COR-L47 (cell line): ENCODE measurements at places on chromosomes 13 and 19.

DNA sequence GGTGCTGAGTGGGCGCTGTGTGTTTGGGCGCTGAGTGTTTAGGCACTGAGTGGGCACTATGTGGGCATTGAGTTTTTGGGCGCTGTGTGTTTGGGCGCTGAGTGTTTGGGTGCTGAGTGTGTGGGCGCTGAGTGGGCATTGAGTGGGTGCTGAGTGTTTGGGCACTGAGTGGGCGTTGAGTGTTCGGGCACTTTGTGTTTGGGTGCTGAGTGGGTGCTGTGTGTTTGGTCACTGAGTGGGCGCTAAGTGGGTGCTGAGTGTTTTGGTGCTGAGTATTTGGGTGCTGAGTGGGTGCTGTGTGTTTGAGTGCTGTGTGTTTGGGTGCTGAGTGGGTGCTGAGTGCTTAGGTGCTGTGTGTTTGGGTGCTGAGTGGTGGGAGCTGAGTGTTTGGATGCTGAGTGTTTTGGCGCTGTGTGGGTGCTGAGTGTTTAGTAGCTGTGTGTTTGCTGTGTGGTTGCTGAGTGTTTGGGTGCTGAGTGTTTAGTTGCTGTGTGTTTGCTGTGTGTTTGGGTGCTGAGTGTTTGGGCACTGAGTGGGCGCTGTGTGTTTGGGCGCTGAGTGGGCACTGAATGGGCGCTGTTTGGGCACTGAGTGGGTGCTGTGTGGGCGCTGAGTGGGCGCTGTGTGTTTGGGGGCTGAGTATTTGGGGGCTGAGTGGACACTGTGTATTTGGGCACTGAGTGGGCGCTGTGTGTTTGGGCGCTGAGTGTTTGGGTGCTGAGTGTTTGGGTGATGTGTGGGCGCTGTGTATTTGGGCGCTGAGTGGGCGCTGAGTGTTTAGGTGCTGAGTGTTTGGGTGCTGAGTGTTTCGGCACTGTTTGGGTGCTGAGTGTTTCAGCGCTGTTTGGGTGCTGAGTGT is 47.2 kb upstream of the F7 start:
- DNase-seq: no peak

GRCh38 chr13:31377946-31378345 is 178.2 kb downstream of the B3GLCT start:
- DNase-seq: no peak

GRCh38 chr13:33832872-33833271 is 14.9 kb downstream of the RFC3 start:
- DNase-seq: no peak

DNA sequence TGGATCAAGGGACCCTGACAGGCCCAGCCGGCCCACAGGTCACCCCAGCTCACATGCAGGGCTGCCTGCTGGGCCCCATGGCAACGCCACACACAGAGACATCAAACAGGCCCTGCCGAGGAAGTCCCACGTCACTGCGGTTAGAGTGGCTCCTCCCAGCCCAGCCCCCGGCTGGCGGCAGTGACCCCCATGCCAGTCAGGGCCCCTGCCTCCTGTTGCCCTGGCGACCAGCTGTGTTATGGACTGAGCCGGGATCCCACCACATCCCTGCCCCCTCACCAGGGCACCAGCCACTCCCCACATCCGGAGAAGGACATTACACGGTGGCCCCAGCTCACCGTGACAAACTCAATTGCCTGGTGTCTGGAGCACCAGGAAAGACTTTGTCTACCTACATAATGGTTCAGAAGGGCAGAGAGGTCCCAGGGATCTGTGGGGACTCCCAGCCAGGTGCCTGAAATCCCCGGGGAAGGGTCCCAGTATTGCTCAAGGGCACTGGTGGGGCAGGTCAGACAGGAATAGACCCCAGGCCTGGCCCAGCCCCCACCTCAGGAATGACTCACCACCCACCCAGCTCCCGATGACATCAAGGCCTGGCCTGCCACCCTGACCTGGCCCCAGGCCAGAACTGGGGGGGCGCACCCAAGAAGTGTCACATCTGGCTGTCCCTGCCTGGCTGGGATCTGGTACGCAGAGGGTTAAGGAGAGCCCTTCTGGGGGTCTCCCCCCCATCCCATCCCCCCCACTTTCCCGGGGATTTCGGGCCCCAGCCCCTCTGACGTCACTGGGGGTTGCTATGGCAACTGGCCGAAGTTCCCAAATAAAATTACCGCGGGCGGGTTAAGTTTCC is 30.2 kb upstream of the NANOS3 start:
- peak; percentile 88 for DNase-seq

GRCh38 chr13:94700051-94700535 is 12.3 kb downstream of the SOX21 start:
- DNase-seq: no peak

DNA sequence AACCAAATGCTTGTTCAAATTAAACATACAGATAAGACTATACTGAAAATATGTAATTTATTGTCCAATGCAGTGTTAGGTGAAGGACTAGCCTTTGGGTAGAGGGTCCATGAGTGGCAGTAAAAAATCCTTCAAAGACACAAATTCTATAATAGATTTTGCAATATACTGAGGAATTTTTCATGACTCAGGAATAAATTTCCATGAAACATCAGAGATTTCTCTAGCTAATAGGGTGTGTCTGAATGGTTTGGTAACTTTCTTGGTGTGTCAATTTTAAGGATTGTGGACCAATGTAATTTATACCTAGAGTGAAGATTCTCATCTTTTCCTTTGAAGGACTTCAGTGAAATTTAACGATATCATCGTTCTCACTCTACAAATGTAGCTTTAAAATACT is 546.7 kb downstream of the SLITRK5 start:
- DNase-seq: no peak

DNA sequence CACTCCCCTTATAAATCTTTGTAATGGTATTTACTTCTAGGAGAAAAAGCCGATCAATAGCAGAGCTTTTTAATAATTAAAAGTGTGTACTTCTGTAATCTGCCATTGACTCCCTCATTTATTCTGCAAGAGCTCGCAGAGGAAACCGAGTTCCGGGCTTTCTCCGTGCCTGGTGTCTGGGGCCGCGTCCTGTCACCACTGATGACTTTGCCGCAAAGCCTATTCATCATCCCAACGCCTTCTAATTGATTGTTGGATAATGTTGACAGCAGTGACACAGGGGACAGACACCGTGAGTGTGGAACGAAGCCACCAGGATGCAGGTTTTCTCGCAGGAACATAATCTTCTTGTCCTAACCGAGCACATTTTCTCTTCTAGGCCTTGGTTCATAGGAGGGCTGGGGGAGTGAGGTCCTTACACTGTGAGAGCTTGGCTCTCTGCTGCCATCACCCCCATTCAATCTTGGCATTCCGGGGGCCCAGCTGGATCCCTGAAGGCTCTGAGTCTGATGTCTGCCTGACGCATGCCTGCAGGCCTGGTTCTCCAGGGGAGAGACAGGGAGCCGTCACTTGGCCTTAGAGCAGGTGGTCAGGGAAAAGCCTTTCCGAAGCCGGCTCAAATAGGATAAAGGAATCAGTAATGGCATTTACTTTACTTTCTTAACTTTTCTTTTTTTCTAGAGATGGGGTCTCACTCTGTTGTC is 110.3 kb downstream of the KDM4B start:
- DNase-seq: no peak

GRCh38 chr13:23753458-23753857 is 135.7 kb downstream of the MIPEP start:
- DNase-seq: no peak

DNA sequence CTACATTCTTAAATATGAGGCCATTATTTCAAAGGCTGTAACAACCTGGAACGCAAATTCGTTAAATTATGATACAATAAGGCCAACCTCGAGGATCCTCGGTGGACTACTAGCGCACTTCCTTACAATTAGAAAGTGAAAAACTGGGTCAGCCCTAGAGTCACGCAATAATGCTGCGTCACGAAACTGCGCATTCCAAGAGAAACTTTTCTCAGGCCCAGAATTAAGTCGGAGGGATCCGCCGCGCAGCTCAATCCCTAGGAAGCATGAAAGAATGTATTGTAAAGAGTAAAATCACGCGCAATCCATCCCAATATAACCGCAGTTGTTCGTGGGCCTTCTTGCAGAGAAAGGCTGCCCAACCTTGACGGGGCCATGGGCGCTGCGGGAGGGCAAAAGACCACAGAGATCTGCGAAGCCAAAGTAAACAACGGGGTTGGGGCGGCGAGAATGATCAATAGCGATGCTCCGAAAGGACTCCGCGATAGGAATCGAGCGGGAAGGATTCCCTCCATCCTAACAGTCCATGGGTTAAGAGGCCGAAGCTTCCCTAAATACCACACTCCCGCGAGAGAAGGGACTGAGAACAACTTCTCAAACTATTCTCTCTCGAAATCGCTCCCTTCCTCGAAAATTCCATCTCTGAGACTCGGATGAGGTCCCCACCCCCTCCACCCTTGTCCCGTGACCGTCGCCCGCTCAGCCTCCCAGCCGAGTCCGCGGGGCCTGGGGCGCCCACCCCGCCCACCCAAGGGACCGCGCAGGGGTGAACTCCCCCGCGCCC is 564 bp downstream of the SPART start:
- DNase-seq: no peak

DNA sequence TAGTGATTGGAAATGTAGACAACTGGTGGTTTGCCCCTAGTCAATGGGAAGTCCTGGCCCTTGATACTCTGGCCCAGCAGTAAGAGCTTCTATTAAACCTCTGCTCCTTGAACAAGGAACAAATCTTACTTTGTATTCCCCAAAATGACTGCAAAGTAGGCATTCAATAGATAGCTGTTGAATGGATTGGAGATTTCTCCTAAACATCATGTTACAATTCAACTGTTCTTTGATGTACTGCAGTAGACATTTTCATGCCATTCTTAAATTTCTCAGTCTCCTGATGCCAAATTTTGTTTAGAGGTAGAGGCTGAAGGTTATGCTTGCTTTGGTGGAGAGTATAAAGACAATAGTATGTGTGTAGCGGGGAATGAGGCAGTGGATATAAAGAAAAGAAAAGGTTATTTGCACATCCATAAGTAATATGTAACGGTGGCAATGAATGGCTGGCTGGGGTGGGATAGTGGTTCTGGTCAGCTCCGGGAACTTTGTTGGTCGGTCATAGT is 12.8 kb downstream of the MIR17HG start:
- no peak for DNase-seq

DNA sequence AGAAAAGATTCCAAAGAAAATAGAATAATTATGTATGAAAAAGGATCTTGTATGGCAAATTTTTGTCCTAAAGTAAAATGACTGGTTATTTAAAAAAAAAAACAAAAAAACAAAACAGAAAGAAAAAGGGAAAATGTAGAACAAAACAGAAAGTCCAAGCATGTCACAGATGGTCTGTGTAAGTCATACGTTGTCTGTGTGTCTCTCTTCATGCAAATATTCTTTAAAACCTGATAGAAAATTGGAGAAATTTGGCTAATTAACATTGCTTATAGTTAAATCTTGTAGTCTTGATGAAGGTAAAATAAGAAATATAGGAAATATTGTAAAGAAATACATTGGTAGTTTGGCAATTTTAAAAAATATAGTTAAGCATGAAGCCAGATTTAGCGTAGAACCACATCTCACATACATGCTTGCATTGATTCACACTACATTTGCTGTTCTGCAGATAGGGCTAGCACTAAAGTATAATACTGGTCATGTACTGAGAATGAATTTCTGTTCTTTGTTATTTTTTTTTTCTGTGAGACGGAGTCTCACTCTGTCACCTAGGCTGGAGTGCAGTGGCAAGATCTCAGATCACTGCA is 58.4 kb downstream of the SPRYD7 start:
- DNase-seq: no peak

DNA sequence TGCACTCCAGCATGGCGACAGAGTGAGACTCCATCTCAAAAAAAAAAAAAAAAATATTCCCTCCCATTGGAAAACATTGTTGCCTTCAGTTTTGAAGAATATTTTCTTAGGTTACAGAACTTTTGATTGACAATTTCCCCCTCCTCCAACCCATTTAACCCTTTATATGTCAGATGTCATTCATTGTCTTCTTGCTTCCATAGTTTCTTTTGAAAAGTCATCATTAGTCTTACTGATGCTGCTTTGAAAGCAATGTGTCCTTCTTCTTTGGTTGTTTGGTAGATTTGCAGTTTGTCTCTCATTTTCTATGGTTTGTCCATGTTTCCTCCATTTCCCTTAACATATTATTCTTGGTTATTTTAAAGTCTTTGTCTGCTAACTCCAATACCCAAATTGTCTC is 25.4 kb downstream of the ZNF558 start:
- DNase-seq: no peak

- no peak for DNase-seq
These were observed 80.6 kb upstream of the CLDN10 start for GRCh38 chr13:95471960-95472359.

- DNase-seq: no peak
These were observed 94.5 kb upstream of the TM9SF2 start for GRCh38 chr13:99406799-99407201.

GRCh38 chr13:71605744-71606143 is 261.3 kb downstream of the DACH1 start:
- DNase-seq: no peak

DNA sequence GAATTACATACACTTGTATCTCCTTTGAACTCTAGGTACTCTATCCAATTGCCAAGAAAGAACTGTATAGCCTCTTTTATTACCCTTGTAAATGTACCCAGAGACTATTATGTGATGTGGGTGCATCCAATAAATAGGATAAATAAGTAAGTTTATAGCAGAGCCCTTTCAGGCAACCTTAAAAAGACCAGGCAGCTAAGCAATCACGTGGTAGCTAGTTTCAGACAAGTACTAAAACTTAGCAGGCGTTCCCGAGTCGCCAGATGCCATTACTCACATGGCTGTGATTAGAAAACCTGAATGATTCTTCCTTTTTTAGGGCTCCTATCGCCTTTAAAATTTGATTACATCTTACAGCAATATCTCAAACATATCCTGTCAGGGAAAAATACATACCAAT is 1303.0 kb downstream of the EFNB2 start:
- no peak for DNase-seq

DNA sequence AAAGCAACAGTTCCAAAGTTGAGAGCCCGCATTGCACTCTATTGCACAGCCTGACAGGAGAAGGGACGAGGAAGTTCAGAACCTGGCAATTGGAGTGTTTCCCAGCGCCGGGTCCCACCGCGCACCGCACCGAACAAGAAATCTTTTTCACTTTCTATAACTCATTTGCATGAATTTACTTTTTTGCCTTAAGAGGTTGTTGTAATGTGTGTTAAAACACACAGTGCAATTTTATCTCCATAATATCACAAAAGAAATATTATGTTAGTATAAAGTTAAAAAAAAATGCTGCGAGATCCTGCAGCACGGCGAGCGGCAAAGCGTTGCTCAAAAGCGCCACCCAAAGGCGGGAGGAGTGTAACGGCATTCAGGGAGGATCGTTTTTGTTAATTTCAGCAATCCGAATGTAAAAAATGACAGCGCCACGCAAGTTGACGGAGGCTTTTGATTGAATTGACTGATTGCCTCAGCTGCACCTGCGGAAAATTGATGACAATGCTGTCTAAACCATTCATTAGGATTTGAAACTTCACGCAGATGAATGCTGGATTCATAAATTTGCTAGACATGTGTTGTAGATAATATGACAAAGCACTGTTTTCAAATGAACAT is 303.6 kb upstream of the ZNF507 start:
- no peak for DNase-seq
